ENCODE measurements at places on chromosomes 5 and 9. TPM values are rescaled to one million over a fixed set of nuclear protein-coding genes. Genes with fewer than 3 reads are reported as not detected.
A peak's percentile ranks its signal among the peaks of the same experiment; 100 is the strongest.

GRCh38 chr9:123321616-123322272, 34.3 kb upstream of the CRB2 start:
- no peak for DNase-seq
- H3K4me3 ChIP-seq, result no peak overlapping the region
- H3K27ac ChIP-seq, result no peak overlapping the region
- H3K4me1 ChIP-seq, result peaks cover 13% of the 10 kb centered on the region
- H3K27me3 ChIP-seq, result no peaks in the 10 kb centered on the region

DNA sequence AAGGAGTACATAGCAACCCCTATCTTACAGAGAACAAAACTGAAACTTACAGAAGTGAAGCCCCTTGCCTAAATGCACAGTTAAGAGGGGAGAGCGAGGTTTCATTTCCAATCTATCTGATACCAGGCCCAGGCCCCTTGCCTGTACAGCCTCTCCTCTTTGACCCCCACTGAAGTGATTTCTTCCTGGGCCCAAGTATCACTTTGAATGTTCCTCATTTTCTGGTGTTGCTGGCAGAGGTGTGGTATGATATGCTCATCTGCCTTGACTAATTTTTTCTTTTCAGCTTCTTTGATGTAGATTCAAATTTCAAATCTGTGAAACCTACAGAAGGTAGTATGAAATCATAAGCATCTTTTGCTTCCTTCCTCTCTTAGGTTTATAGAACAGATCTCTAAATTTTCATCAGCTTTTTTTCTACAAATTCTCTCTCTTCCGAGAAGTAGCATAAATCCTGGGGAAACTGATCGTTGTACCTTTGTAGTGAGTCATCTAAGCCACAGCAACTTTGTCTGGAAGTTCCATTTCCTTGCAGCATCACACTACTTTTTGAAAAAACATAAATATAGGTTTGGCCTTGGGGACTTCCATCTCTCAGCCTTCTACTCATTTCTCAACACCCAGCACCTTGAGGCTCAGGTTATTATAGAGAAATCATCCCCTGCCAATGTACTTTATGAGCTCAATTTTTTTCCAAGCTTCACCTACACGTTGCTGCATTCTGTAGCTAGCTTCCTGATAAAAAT, 402.4 kb upstream of the PTGER4 start:
- H3K27ac ChIP-seq, result no peak overlapping the region
- DNase-seq, result no peak
- H3K27me3 ChIP-seq, result no peaks in the 10 kb centered on the region
- H3K4me3 ChIP-seq, result no peak overlapping the region

Gene TBC1D13
- 7.8 TPM for total RNA-seq

Gene GHR
- total RNA-seq, result 105 TPM

- H3K36me3 ChIP-seq, result no peaks in the 10 kb centered on the region
- no peak for DNase-seq
- H3K27ac ChIP-seq, result no peak overlapping the region
- no peak overlapping the region for H3K4me3 ChIP-seq
- peaks cover 6% of the 10 kb centered on the region for H3K4me1 ChIP-seq
Measured at GRCh38 chr5:133785182-133785581, 172.8 kb upstream of the FSTL4 start.

Gene BAAT
- 1.3 TPM for total RNA-seq

DNA sequence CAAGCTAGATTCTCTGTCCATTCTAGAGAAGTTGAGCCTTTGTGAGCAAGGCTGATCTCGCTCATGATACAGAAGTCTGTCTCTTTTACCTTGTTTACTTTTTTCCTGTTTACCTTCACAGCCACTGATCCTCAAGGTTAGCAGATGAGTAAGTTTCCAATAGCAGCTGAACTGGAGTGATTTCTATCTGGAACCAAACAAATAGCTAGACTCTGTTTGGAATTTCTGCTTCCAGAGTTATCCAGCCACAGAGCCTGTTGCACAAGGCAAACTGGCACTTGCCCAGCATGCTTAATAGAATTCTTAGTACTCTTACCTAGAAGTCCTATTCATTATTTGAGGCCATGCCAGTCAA, 12.8 kb upstream of the PANK3 start:
- H3K27me3 ChIP-seq, result no peaks in the 10 kb centered on the region
- H3K27ac ChIP-seq, result no peak overlapping the region
- no peak overlapping the region for H3K4me3 ChIP-seq
- H3K36me3 ChIP-seq, result no peaks in the 10 kb centered on the region
- DNase-seq, result no peak
- no peaks in the 10 kb centered on the region for H3K4me1 ChIP-seq

DNA sequence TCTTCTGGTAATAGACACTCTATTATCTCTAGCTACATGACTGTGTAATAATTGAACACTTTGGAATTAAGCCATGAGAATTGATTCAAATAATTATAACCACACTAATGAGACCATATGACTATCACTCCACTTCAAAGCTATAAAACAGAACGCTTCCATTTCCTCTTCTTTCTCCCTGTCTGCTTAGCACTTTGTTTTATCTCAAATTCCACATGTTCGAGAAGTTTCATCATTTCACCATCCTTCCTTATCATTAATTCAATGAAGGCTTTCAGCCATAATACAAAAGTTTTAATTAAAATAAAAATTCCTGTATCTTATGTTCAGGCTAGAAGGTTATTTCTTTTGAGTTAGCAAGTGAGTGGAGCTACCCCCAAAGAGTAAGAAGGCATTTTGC, 7.4 kb upstream of the DCTN4 start:
- H3K4me3 ChIP-seq, result no peak overlapping the region
- no peak overlapping the region for H3K27ac ChIP-seq
- H3K27me3 ChIP-seq, result no peaks in the 10 kb centered on the region
- DNase-seq, result no peak

GRCh38 chr9:93644397-93645088, 68.2 kb downstream of the PHF2 start:
- no peaks in the 10 kb centered on the region for H3K4me1 ChIP-seq
- H3K36me3 ChIP-seq, result no peaks in the 10 kb centered on the region
- H3K27ac ChIP-seq, result no peak overlapping the region
- DNase-seq, result peak; percentile 39

Gene SMIM32
- total RNA-seq, result 0.27 TPM

Gene C5orf58
- not detected for total RNA-seq

Gene NRG2
- total RNA-seq, result 24.2 TPM

- no peak overlapping the region for H3K4me3 ChIP-seq
- no peaks in the 10 kb centered on the region for H3K36me3 ChIP-seq
- H3K27ac ChIP-seq, result no peak overlapping the region
- no peaks in the 10 kb centered on the region for H3K27me3 ChIP-seq
- H3K4me1 ChIP-seq, result peaks cover 43% of the 10 kb centered on the region
- DNase-seq, result no peak
Measured at GRCh38 chr5:89724379-89725095, 685.0 kb downstream of the CETN3 start.

Gene DDX4
- total RNA-seq, result not detected

GRCh38 chr5:168413062-168413461, 73.2 kb upstream of the RARS1 start:
- no peaks in the 10 kb centered on the region for H3K4me1 ChIP-seq
- H3K27me3 ChIP-seq, result no peaks in the 10 kb centered on the region
- DNase-seq, result no peak

DNA sequence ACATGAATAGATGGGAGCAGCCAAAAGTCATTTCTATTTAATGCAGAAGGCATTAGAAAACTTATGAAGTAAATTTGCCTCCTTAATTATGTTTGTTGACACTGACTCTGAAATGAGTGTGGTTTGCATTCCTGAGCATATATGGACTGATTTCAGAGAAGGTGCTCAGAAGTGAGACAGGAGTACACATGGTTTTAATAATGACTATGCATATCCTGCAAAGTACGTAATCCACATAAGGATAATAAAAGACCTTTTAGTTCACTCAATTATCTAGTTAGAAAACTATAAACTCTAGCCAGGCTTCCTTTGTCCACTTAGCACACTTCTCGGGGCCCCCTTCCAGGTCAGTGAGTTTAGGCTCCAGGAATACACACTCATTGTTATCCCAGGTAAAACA, 75.7 kb upstream of the SNX2 start:
- H3K4me3 ChIP-seq, result no peak overlapping the region
- no peaks in the 10 kb centered on the region for H3K4me1 ChIP-seq
- H3K27me3 ChIP-seq, result no peaks in the 10 kb centered on the region
- H3K27ac ChIP-seq, result no peak overlapping the region

Gene CD72
- 0.65 TPM for total RNA-seq

DNA sequence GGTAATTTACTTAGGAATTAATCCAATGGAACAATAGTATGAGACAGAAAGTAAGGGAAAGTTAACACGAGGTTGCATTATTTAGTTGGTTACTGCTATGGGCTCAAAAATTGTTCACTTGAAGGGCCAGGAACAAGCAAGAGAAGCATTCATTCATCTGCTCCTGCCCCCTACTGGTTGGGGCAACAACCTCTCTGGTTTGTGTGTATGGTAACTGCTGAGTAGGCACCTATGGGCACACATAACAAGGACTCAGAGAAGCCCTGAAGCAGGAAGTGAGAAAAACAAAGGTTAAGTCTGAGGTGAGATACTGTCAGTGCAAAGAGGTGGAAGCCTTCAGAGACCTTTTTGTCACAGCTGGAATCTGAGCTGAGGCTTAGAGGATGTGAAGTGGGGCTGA, 34.4 kb upstream of the RANBP6 start:
- no peaks in the 10 kb centered on the region for H3K27me3 ChIP-seq
- no peaks in the 10 kb centered on the region for H3K36me3 ChIP-seq
- no peak for DNase-seq
- H3K27ac ChIP-seq, result no peak overlapping the region

DNA sequence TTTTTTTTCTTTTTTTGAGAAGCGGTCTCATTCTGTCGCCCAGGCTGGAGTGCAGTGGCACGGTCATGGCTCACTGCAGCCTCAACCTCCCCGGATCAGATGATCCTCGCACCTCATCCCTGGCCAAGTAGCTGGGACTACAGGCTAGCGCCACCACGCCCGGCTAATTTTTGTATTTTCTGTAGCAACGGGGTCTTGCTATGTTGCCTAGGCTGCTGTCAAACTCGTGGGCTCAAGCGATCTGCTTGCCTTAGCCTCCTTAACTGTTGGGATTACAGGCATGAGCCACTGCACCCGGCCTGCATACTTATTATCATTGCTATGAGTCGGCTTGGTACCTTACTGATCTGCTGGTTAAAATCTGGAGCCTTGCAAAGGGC, 790 bp upstream of the IARS1 start:
- H3K27me3 ChIP-seq, result no peaks in the 10 kb centered on the region
- H3K27ac ChIP-seq, result peak overlapping the region; percentile 89
- peaks cover 24% of the 10 kb centered on the region for H3K36me3 ChIP-seq
- peaks cover 25% of the 10 kb centered on the region for H3K4me1 ChIP-seq
- DNase-seq, result no peak

- no peaks in the 10 kb centered on the region for H3K4me1 ChIP-seq
- no peak for DNase-seq
- no peak overlapping the region for H3K4me3 ChIP-seq
- no peaks in the 10 kb centered on the region for H3K27me3 ChIP-seq
- H3K27ac ChIP-seq, result no peak overlapping the region
- H3K36me3 ChIP-seq, result no peaks in the 10 kb centered on the region
Measured at GRCh38 chr5:158378931-158379330, 520.0 kb upstream of the CLINT1 start.

- peaks cover 7% of the 10 kb centered on the region for H3K4me1 ChIP-seq
- H3K4me3 ChIP-seq, result no peak overlapping the region
- no peak overlapping the region for H3K27ac ChIP-seq
- no peak for DNase-seq
Measured at GRCh38 chr5:74257060-74257527, 383.4 kb downstream of the ENC1 start.

DNA sequence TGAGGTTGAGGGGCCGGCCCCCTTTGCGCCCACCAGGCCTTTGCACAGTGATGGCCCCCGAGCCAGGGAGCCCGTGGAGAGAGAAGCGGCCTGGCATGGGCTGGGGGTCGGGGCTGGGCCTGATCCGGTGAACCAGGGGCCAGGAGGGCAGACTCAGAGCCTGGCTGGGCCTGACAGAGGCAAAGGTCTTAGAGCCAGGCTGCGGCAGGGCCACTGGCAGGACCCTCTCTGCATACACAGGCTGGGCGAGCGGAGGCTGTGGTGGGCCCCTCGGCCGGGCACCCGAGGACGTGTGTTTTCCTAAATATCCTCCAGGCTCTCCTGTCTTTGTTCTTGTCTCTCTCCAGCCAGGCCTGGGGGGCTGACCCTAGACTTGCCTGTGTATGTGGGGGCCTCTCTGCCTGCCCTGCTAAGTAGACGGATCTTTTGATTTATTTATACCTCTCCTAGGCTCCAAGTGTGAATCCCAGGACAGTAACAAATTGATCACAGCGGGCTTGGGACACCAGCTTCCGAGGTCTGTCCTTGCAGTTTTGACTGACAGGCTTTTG, 933 bp downstream of the NEK6 start:
- peak overlapping the region; percentile 73 for H3K27ac ChIP-seq
- H3K36me3 ChIP-seq, result no peaks in the 10 kb centered on the region
- H3K4me1 ChIP-seq, result peaks cover 19% of the 10 kb centered on the region
- H3K27me3 ChIP-seq, result no peaks in the 10 kb centered on the region

Gene FGF1
- 0.41 TPM for total RNA-seq

Gene ANKRD31
- total RNA-seq, result not detected

DNA sequence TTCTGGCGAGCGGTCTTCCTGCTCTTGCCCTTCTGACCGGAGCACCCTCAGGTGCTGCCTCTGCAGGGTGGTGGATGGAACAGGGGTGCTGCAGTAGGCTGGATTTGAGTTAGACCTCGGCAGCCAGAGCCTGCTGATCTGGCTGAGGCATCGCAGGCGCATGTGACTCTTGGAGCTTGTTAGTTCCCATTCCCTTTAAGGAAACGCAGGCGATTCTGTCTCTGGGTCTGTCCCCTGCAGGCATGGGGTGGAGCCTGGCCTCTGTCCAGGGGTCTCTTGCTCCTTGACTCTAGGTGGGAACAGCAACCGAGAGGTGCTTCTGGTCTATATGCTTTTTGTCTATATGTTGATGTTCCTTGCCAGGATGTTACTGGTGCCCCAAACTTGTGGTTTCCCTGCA, 3.1 kb downstream of the WNK2 start:
- H3K4me1 ChIP-seq, result peaks cover 41% of the 10 kb centered on the region
- no peaks in the 10 kb centered on the region for H3K36me3 ChIP-seq
- H3K27ac ChIP-seq, result peak overlapping the region; percentile 85
- H3K27me3 ChIP-seq, result no peaks in the 10 kb centered on the region
- DNase-seq, result peak; percentile 52

Gene C9orf153
- not detected for total RNA-seq

GRCh38 chr9:92098638-92099037, 16.6 kb downstream of the SPTLC1 start:
- no peak overlapping the region for H3K4me3 ChIP-seq
- no peaks in the 10 kb centered on the region for H3K36me3 ChIP-seq
- H3K27me3 ChIP-seq, result no peaks in the 10 kb centered on the region

GRCh38 chr5:134273642-134274395, 47.9 kb upstream of the PPP2CA start:
- DNase-seq, result no peak
- H3K36me3 ChIP-seq, result no peaks in the 10 kb centered on the region
- no peak overlapping the region for H3K27ac ChIP-seq
- no peaks in the 10 kb centered on the region for H3K4me1 ChIP-seq

DNA sequence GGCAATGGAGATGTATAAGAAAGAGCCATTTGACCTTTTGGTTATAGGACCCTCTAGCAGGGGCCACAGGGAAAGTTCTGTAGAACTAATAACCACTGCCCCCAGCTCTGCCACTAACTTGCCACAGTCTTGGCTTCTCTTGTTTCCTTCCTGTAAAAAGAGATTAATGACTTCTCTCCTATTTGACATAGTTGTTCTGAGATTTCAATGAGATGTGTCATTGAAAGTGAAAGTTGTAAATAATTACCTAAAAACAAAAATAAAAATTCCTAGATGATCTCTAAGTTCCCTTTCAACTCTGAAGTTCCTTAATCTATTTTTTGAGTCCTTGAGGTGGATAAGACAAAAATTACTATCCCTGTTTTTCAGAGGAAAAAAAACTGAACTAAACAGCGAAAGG, 1.4 kb upstream of the KIF12 start:
- no peak overlapping the region for H3K27ac ChIP-seq
- no peaks in the 10 kb centered on the region for H3K36me3 ChIP-seq
- H3K27me3 ChIP-seq, result peaks cover 11% of the 10 kb centered on the region
- peaks cover 6% of the 10 kb centered on the region for H3K4me1 ChIP-seq
